ENCODE measurements at places on chromosomes 12 and 14.
A peak's percentile ranks its signal among the peaks of the same experiment; 100 is the strongest.

DNA sequence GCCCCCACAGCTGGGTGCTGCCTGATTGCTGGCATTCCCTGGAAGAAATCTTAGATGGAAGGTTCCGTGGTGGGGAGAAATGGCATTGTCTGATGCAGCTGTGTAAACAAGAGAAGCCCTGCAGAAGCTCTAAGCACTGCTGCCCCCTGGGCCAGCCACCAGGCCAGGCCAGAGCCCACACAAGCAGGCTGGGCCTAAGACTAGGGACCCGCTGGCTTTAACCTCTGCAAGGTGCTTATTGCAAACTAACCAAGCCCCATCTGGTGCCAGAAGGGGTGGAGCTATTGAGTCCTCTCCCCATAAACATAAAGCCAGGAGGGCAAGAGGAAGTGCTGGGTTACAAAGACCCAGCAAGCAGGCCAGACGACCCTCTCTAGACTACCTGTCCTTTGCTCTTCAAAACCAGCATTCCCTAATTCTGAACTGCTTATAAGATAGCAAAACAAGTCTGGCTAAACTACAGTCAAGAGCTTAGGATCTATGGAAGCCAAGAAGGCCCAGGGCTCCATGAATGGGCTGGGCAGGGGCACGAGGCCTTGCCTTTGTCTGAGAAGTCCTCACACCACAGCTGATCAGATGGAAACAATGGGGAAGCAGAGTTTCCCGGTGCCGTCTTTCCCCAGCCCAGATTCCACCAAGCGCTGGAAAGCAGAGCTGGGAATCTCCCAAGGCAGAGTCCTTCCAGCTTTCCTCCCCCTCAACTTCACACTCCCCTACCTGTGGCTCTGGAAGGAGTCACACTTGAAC is 28.8 kb downstream of the P2RX4 start:
- no peak for DNase-seq

GRCh38 chr12:12221560-12221959 is 45.3 kb downstream of the LRP6 start:
- DNase-seq, result no peak

DNA sequence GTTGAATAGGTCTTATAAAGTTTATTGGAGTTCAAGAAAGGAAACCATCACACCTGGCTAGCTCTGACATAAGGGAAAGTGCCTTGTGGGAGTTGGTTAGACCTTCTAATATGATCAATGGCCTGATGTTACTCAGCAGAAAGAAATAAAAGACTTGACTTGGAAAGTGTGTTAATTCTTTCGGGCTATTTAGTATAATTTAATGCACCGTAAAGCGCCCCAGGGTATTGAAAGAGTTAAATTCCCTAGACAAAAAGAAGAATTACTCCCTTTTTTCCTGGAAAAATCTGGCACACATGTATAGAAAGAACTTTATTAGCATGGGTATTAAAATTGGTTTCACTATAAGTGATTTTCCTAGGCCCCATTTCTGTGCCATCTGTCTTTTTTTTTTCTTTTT is 1125.7 kb upstream of the FLRT2 start:
- no peak for DNase-seq

DNA sequence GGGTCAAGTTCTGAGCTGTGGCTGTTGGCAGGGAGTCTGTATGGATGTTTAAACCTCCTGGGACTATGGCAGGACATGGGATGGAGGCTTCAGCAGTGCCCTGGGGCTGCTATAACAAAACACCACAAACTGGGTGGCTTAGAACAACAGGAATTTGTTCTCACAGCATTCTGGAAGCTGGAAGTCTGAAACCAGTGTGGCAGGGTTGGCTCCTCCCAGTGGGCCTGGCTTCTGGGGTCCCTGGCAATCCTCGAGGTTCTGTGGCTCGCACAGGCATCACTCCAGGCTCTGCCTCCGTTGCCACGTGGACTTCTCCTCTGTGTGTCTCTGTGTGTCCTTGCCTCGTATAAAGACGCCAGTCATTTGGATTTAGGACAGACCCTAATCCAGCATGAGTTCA is 39.9 kb downstream of the FZD10 start:
- DNase-seq, result no peak

GRCh38 chr12:542395-543113 is 82.8 kb downstream of the B4GALNT3 start:
- DNase-seq, result no peak

DNA sequence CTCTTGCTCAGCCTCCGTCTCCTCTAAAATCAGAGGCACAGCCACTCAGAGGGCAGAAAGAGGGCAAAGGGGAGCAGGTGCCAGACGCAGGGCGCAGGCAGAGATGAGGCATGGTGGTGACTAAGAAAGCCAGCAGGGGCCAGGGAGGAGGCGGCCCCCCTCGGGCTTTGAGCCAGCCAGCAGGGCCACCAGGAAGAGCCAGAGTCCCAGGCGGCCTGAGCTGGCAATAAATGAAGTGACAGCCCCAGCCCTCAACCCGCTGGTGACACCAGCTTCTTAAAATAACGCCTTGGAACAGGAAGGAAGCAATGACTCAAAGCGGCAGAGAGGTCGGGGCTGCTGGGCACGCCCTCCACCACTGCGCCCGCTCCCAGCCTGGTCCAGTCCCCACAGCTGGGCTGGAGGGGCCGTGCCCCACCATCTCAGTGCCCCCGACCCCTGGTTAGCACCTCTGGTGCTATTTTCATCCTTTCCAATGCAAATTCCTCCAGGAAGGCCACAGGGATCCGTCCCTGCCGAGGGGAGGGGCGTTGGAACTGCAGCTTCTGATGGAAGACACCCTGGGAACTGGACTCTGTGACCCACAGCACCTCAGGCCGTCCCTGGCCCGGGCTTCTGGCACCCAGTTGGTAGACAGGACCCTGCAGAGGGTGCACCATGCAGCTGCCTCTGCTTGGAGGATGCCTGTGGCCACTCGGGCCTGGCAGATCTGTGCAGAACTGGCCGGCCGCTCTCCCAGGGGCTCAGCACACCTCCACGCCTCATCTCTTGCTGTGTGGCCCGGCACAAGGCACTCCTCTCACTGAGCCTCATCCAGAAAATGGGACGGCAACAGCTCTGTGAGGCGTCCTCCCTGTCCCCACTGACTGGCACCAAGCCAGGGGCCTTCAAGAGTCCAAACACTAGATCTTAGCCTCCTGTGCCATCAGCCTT is 113.7 kb downstream of the NCOR2 start:
- peak; percentile 81 for DNase-seq

GRCh38 chr14:34098045-34098984 is 147.4 kb upstream of the EGLN3 start:
- no peak for DNase-seq

DNA sequence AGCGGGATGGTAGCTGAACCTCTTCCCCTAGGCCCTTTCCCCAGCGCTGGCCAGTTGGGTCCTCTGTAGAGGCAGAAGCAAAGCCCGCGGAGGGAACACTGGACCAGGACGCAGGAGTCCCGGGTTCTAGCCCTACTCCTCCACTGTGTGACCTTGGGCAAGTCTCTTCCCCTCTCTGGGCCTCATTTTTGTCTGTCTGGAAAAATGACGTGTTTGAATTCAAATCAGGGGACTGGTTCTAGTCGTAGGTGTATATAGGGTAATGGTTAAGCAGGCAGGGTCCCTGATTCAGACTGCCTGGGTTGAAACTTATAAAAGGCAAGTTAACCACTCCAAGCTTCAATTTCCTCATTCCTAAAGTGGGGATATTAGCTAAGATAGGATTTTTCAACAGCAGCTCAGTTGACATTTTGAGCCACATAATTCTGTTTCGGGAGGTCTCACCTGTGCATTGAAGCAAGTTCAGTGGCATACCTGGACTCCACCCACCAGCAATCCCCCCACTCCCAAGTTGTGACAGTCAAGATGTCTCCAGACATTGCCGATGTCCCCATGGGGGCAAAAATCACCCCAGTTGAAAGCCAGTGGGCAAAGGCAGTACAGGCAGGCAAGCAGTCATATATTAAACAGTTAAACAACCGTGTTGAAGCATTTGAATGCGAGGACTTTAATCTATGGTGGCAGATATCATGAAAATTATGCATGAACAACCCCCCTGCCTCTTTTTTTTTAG is 899 bp downstream of the TPCN1 start:
- DNase-seq, result no peak

GRCh38 chr12:71472441-71472911 is 32.9 kb downstream of the LGR5 start:
- DNase-seq, result no peak

GRCh38 chr14:58571769-58572472 is 65.8 kb upstream of the DACT1 start:
- DNase-seq, result no peak

DNA sequence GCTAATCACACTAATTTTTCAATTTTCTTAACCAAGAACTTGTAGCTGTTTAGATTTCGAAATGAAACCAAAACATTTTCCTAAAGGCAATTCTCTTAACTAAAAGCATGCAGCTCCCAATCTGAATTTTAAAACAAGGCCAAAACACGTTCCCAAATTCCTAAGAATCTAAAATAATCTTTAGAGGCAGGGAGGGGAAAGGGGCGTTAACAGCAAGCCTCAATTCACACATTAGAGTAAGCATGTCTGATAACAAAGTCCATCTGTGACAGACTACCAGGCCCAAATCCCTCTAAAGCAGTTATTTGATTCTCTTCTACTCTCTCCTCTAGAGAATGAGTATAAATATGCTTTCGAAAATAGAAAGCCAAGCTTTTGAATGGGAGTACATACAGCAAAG is 754 bp downstream of the ATG14 start:
- DNase-seq, result no peak

DNA sequence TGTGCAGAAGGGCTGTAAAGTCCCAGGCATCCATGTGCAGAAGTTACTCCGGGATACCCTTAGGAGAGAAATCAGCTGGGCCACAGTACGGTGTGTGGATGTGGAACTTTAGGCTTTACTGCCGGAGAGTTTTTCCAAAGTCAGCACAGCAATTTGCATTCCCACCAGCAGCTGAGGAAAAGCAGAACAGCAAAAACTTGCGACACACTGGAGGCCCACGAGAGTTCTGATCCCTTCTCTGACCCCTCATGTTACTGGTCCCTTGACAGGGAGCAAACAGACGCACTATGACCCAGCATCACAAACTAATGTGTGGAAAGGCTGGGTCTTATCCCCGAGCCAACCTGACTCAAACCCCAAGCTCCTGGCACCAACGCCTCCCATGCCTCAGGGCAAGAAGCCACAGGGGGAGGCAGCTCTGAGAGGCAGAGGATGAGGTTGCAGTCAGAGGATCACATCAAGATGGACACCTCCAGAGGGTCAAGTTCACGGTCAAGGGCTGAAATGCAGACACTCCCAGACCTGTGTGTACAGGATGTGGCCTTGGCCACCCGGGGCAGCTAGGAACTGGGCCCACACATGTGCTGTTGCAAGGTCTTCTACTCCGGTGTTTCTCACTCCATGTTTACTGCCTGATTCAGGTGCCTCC is 38.6 kb downstream of the CCDC88C start:
- no peak for DNase-seq

DNA sequence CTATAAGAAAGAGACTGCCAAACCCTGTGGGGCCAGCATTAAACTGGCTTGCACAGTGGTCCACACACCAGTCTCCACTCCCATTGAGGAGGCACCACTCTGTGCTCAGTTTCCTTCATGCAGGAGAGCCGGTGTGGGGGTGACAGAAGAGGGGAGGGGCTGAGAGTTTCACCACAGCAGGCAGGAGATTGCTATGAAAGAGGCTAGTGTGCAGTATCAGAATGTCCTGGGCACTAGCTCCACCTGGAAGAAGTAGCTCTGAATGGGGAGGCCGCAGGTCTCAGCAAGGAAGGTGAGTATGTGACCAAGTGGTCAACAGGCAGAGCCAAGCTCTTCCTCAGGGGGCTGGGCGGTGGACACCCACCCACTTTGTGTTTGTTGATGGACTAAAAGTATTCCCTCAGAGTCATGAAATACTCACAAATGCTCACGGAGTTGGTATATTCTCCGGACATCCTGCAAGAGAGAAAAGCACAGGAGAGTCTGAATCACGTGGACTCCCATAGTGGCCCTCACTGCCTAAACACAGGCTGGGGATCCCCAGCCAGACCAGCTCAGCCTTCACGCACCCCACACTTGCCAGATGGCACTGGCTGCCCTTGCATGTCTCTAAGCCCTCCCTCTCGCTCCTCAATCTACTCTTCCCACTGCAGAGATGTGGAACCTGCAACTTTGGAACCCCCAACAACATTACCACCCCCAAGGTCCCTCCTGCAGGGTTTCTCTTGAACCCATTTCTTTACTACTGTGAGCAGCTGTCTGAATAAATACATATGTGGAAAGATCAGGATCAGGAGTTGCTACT is 7.8 kb upstream of the KRT72 start:
- no peak for DNase-seq

- DNase-seq, result no peak
Measured at GRCh38 chr14:104317975-104318557, 179.7 kb downstream of the KIF26A start.

DNA sequence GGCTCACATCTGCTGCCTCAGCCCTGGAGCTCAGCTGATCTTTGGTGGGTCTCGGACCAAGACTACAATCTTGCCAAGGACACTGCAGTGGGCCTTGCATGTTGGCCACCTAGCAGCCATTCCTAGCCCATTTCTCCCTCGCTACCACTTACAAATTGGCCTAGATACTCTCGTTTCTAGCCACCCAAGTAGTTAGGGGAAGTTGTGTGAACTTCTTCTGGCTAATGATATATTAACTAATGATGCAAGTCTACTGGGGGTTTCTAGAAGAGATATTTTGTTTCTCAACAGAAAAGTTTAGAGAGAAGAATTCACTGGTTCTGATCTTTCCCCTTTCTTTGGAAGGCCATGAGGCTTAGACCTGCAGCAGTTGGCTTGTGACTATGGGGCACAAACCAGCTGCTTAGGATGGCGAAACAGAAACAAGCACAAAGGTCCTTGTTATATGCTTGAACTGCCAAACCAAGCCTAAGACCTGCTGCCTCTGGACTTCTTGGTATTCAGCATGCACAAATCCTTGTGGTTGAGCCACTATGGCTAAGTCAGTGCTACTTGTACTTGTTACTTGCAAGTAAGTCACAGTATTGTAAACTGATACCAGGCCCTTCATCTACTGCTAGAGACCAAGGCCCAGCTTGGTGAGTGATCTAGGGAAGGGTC is 30.5 kb upstream of the GPATCH2L start:
- DNase-seq, result no peak

DNA sequence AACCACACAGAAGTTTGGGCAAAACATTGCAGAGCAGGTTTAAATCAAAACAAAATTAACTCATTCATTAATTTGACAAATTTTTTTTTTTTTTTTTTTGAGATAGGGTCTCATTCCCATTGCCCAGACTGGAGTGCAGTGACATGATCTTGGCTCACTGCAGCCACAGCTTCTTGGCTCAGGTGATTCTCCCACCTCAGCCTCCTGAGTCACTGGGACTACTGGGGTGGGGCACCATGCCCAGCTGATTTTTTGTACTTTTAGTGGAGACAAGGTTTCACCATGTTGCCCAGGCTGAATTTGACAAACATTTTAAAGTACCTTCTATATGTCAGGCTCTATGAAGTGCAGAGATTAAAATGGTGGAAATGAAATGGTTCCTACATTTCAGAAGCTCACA is 257.1 kb upstream of the NPAS3 start:
- DNase-seq, result no peak

- no peak for DNase-seq
Measured at GRCh38 chr12:76765598-76765997, 1.7 kb downstream of the ZDHHC17 start.

- no peak for DNase-seq
Measured at GRCh38 chr14:70832561-70833305, 23.4 kb upstream of the MAP3K9 start.
